Immature natural killer cell (primary cell): ENCODE measurements at places on chromosomes 6 and 20.

DNA sequence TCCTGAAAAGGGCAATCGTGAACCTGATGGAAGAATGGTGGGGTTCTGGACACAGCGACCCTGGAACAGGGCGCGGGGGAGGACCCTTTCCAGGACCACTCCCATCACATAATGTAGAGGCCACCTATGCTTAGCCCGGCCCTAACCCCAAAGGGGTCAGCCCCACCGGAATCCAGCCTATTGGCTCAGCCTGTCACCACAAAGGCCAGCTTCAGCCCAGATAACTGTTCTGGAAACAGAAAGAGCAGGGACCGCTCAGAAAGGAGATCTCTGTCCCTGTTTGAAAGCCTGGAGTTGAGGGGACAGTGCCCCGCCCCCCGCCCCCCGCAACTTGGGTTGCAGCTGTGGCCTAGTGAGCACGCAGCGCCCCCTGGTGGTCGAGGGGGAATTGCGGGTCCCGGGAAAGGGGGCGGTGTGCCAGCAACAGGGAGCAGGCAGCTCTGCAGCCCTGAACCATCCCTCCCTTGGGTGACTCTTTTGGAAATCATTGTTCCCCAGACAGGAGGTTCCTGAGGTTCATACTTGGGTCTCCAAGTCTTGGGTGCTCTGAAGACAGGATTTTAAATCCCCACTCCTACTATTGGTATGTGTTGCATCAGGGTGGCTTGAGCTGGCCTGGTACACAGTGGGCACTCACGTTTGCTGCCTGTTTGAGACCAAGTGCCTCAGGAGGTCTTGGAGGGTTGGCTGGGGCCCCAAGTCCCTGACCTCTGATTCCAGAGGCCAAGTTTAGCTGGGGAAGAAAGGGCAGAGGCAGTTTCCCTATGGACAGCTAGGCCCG is 1.5 kb downstream of the SIGLEC1 start:
- H3K4me1 ChIP-seq: no peaks in the 10 kb centered on the region
- no peak overlapping the region for H3K4me3 ChIP-seq
- H3K36me3 ChIP-seq: no peaks in the 10 kb centered on the region
- no peak overlapping the region for H3K27ac ChIP-seq
- no peaks in the 10 kb centered on the region for H3K27me3 ChIP-seq

DNA sequence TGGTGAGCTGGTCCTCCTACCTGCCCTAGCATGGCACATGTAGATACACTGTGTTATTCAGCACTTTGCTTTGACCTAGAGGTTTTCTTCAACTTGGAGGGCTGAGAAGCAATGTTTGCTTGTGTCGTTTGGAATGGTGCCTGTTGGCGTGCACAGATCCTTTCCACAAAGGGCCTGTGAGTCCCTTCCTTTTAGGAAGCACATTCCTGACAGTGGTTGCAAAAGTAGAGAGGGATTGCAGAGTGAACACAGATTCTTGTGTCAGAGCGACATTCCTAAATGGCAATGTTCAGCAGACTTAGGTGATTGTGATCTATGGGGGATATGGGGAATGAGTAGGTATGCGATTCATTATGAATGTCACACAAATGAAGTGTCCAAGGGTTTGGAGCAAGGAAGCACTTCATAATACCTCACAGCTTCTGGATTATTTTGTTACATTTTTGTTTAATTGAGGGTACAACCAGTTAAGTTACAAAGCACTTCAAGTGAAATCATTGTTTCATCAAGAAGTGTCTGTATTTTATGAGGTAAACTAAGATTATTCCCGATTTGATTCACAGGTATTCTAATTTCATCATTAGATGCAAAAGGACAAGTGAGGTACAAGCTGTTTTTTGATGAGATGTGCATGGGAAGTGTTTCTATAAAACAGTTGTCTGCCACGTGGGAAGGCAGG is 713 bp upstream of the RNF144B start:
- peaks cover 24% of the 10 kb centered on the region for H3K4me1 ChIP-seq
- H3K27ac ChIP-seq: peak overlapping the region; percentile 14
- peak overlapping the region; percentile 94 for H3K4me3 ChIP-seq
- no peaks in the 10 kb centered on the region for H3K27me3 ChIP-seq
- DNase-seq: no peak
- no peaks in the 10 kb centered on the region for H3K36me3 ChIP-seq

DNA sequence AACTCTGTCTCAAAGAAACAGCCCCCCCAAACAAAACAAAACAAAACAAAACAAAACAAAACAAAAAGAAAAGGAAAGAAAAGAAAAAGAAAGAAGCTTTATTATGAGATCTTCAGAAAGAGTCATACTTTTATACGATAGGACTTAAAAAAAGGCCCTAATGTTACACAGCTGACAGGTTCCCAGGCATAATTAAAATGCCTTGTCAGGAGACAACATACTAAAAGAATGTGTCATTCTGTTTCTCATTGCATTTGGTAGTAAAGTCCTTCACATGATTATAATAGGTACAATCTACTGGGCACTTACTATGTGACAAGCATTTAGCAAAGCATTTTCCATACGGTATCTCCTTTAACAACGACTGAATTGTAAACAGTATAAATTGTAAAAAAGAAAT is 36.4 kb upstream of the RPN2 start:
- H3K36me3 ChIP-seq: no peaks in the 10 kb centered on the region
- no peaks in the 10 kb centered on the region for H3K27me3 ChIP-seq
- no peak overlapping the region for H3K4me3 ChIP-seq
- H3K27ac ChIP-seq: no peak overlapping the region
- H3K4me1 ChIP-seq: no peaks in the 10 kb centered on the region

GRCh38 chr20:11229772-11230171 is 556.0 kb upstream of the JAG1 start:
- peaks cover under 1% of the 10 kb centered on the region for H3K27me3 ChIP-seq
- H3K4me3 ChIP-seq: no peak overlapping the region
- no peak overlapping the region for H3K27ac ChIP-seq
- DNase-seq: no peak
- no peaks in the 10 kb centered on the region for H3K36me3 ChIP-seq

DNA sequence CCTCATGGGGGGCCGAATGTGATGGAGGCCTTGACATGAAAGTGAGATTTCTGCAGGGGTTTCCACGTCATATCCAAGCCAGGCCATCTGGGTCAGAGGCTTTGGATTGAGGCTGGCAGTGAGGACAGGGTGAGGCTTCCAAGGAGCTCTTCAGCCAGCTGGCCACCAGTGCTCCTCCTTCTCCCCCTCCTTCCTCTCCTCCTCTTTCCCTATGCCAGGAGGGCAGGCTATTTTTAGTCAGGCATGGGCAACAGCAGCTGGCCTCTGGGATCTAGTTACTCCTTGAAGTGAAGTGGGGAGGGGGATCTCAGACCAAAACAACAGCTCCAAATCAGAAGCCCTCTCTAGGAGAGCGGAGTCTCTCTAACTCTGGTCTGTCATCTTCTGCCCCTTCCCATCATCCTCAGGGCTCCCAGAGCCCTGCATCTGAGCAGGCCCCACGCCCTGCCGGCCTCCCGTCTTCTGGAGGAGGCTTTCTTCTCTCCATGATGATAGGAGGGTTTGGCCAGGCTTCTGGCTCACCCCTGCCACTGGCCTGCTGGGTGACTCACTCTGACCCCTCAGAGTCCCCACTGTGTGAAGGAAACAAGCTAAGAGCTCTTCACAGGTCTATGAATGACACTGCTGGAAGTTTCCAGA is 612 bp downstream of the TNNC2 start:
- peaks cover 11% of the 10 kb centered on the region for H3K4me1 ChIP-seq
- no peak overlapping the region for H3K4me3 ChIP-seq
- H3K27me3 ChIP-seq: peaks cover 11% of the 10 kb centered on the region

- no peak for DNase-seq
- H3K4me3 ChIP-seq: no peak overlapping the region
- no peak overlapping the region for H3K27ac ChIP-seq
- H3K27me3 ChIP-seq: peaks cover 23% of the 10 kb centered on the region
- no peaks in the 10 kb centered on the region for H3K36me3 ChIP-seq
Measured at GRCh38 chr6:3623451-3624249, 127.9 kb downstream of the PXDC1 start.

- no peak overlapping the region for H3K27ac ChIP-seq
- peaks cover 33% of the 10 kb centered on the region for H3K27me3 ChIP-seq
- no peaks in the 10 kb centered on the region for H3K36me3 ChIP-seq
Measured at GRCh38 chr6:13012977-13013680, 296.6 kb downstream of the PHACTR1 start.

GRCh38 chr6:110366256-110366655 is 8.1 kb upstream of the METTL24 start:
- H3K4me1 ChIP-seq: peaks cover 11% of the 10 kb centered on the region
- no peaks in the 10 kb centered on the region for H3K36me3 ChIP-seq
- H3K27ac ChIP-seq: peak overlapping the region; percentile 46
- peaks cover 15% of the 10 kb centered on the region for H3K27me3 ChIP-seq

DNA sequence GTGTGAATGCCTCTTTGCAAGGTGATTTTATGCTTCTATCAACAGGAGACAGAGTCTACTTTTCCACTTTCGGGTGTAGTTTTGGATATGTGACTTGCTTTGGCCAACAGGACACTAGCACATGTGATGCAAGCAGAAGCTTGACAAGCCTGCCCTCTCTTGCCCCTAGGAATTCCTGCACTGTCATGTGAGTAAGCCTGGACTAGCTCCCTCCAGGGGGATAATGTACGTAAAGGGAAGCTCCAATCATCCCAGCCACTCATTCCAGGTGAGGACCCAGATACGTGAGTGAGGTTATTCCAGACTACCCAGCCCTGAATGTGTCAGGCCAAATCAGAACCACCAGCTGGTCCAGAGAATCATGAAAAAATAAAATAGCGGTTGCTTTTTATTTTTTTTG is 33.3 kb downstream of the BEND3 start:
- peaks cover 4% of the 10 kb centered on the region for H3K36me3 ChIP-seq
- H3K4me3 ChIP-seq: no peak overlapping the region
- no peaks in the 10 kb centered on the region for H3K27me3 ChIP-seq
- H3K27ac ChIP-seq: no peak overlapping the region
- no peak for DNase-seq

DNA sequence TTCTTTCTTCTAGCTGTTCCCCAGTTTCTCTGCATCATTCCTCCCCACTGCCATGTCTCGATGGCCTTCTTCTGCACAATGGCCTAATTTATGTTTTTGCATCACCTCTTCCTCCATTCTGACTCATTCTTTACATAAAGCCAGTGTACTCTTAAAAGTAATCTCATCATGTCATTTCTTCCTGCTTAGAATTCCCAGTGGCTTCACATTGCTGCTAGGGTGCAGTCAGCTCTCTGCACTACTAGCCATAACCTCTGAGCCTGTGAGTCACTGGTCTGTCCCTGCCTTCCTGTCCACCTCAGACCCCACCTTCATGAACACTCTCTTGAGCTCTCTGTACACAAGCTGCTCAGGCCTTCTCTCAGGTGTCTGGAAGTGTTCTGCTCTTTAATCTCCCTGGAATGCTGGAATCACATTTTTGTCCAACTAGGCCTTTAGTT is 24.1 kb upstream of the TRIM27 start:
- no peak overlapping the region for H3K4me3 ChIP-seq
- no peaks in the 10 kb centered on the region for H3K36me3 ChIP-seq
- no peak overlapping the region for H3K27ac ChIP-seq
- peaks cover 19% of the 10 kb centered on the region for H3K27me3 ChIP-seq

- no peak overlapping the region for H3K4me3 ChIP-seq
- no peak overlapping the region for H3K27ac ChIP-seq
- peaks cover 1% of the 10 kb centered on the region for H3K27me3 ChIP-seq
- peaks cover 18% of the 10 kb centered on the region for H3K4me1 ChIP-seq
- no peak for DNase-seq
Measured at GRCh38 chr20:25257756-25258475, 10.0 kb downstream of the PYGB start.

DNA sequence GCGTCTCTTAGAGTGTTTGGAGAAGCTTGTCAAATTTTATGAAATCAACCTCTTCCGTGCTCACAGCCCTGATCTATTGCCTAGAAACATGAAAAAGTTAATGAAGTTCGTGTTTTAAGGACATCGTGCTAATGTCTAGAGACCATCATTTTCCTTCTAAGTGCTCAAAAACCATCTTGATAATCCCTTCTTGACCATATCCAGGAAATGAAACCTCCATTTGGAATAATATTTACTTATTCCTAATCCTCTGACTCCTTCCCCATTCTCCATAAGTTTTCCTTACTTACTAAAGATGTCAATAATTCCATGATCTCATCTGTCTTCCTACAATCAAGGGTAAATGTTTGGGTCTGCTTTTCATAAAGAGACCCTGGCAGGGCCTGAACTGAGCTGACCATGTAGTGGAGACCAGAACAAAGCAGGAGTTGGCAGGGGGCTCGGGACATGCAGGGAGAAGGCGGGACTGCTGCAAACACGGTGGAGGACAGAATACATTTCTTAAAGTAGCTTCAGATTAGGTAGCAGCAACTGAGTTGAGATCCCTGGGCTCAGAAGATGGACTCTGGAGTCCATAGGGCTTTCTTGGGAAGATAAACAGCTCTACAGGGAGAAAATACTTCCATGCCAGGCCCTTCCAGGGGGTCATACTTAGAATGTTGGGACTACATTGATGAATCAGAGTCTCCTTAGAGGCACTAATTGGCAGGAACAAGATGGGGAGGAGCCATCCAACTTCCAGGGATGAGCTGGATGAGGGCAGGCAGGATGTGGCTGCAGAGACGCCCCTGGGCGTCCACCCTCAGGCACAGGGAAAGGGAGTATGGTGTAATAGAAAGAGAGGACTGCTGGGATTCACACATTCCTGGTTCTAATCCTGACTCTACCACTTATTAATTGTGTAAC is 100.7 kb downstream of the RIN2 start:
- no peaks in the 10 kb centered on the region for H3K4me1 ChIP-seq
- H3K36me3 ChIP-seq: no peaks in the 10 kb centered on the region
- peaks cover 19% of the 10 kb centered on the region for H3K27me3 ChIP-seq
- no peak for DNase-seq
